ENCODE measurements at places on chromosomes 11 and 22. TPM values are rescaled to one million over a fixed set of nuclear protein-coding genes. Genes with fewer than 3 reads are reported as not detected.
A peak's percentile ranks its signal among the peaks of the same experiment; 100 is the strongest.

Gene ABCC8
- 0.61 TPM for total RNA-seq

Gene BCR
- 31.1 TPM for total RNA-seq

Gene TMEM191C
- 1.1 TPM for total RNA-seq

Gene CRYBB3
- total RNA-seq: not detected

Gene FBLN1
- total RNA-seq: not detected

Gene FJX1
- total RNA-seq: 0.11 TPM

DNA sequence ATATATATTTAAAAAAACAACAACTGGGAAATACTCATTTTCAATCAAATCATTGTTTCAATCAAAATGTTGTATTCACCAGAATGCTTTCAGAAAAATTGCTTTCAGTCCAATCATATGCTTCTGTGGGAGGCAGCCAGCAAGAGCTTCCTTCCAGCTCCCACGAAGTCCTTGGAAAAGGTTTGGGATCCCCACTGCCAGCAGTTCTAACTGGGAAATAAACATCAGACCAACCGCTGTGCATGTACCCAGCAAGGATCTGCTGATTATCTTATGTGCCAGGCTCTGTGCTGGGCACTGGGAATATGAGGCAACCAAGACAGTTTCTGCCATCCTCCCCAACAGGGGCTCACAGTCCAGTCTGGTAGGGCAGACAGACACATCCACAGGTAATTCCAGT, 10.8 kb downstream of the RPS13 start:
- no peak for DNase-seq

- DNase-seq: no peak
These were observed 2.3 kb upstream of the ANO1 start for GRCh38 chr11:70075836-70076235.

DNA sequence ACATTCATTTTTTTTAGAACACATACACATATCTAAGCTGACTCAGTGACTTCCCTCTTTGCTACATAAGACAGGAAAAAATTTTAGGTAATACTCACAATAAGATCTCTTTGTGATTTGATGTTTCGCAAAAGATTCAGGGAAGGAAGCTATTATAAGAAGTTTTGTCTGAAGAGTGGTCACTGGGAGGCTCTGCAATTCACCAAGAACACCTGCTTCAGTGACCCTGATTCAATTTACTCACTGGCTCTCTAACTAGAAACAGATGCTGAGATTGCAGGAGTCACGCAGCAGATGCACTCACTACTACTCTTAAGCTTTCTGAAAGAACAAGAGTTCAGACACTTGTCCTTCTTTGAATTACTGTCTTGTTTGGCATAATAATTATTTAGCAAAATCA, 193.6 kb upstream of the DDI1 start:
- no peak for DNase-seq

GRCh38 chr22:50139843-50140415, 30.6 kb upstream of the PANX2 start:
- DNase-seq: no peak

GRCh38 chr22:31683181-31684105, 21.4 kb upstream of the PISD start:
- no peak for DNase-seq

- DNase-seq: no peak
These were observed 87.5 kb upstream of the TBCEL start for GRCh38 chr11:120936356-120936755.

DNA sequence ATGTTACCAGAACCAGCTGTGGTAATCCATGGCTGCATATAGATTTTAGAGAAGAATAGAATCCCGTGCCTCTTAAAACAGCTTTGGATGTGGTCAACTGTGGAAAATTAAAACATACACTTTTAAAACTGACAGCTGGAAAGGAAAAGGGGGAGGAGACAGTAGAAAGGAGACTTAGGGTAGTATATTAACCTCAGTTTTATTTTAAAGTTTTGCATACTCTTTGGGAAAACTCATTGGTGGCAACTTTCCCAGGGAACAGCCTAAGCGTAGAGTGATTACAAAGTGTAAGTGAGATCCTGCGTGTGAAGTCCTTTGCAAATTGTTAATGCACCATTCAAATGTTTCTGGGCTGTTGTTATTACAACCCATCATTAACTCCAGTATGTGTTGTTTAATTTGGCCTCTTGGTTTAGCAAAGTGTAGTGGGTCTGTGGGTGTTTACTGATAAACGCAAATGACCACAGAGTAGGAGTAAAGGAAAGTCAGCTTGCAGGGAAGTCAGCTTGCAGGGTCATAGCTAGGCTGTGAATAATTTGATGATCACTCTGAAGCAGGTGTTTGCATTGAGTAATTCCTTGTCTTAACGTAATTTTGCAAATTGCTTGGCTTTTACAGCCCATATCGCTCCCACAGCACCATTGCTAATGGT, 88.0 kb upstream of the DBX1 start:
- no peak for DNase-seq

DNA sequence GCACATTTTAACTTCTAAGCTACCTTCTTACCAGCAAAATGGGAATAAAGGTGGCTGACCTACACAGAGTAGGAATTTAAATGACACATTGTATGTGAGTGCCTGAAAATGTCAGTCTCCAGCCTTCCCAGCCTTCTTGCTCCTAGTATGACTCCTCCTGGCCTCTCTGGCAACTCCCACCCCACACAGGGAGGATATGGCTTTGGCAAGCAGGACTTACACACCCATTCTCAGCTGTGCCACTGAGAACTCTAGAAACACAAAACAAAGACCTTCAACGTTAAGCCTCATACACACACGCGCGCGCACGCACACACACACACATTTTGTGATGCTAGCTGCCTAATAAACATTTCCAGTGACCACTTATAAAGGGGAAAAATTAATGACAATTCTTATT, 65.8 kb downstream of the PACSIN2 start:
- DNase-seq: no peak

- no peak for DNase-seq
These were observed 78.3 kb downstream of the MICAL2 start for GRCh38 chr11:12188548-12189317.

DNA sequence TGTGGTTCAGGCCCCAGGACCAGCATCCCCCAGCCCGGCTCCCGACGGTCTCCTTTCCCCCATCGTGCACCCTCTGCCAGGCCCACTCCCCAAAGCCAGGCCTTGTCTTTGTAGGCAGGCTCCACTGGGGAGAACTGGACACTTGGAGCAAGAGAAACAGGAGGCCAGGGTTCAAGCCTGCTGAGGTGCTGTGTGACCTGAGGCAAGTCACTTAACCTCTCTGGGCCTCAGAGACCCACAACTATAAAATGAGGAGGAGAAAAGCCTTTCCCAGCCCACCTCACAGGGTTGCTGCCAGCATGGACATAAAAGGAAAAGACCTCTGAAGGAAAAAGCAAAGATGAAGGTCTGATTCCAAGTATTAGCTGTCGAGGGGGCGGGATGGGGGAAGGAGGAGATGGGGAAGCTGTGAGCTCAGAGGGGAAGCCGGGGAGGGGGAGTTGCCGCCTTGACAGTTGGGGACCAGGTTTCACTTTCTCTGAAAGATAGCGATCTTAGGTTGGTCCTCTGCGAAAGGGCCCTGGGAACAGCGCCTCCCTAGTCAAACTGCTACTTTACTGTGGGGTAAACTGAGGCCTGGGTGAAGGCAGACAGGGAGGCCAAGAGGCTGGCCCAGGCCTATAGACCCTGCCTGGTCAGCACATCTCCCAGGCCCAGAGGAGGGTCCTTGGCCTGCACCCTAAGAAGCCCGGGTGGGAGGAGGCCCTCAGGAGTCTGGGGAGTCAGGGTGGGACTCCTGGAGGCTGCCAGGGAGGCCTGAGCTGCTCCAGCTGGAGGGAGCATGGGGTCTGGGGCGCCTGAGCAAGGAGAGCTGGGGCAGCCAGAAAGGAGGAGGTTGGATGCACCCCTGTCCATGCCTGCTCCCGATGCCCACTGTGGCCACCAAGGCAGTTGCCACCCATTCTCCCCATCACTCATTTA, 991 bp upstream of the OSM start:
- DNase-seq: peak; percentile 86

GRCh38 chr11:126702987-126703386, 297.6 kb downstream of the KIRREL3 start:
- DNase-seq: no peak

GRCh38 chr22:23539135-23539838, 40.8 kb downstream of the IGLL1 start:
- peak; percentile 86 for DNase-seq

- no peak for DNase-seq
These were observed 28.3 kb upstream of the APOA1 start for GRCh38 chr11:116865696-116866095.

DNA sequence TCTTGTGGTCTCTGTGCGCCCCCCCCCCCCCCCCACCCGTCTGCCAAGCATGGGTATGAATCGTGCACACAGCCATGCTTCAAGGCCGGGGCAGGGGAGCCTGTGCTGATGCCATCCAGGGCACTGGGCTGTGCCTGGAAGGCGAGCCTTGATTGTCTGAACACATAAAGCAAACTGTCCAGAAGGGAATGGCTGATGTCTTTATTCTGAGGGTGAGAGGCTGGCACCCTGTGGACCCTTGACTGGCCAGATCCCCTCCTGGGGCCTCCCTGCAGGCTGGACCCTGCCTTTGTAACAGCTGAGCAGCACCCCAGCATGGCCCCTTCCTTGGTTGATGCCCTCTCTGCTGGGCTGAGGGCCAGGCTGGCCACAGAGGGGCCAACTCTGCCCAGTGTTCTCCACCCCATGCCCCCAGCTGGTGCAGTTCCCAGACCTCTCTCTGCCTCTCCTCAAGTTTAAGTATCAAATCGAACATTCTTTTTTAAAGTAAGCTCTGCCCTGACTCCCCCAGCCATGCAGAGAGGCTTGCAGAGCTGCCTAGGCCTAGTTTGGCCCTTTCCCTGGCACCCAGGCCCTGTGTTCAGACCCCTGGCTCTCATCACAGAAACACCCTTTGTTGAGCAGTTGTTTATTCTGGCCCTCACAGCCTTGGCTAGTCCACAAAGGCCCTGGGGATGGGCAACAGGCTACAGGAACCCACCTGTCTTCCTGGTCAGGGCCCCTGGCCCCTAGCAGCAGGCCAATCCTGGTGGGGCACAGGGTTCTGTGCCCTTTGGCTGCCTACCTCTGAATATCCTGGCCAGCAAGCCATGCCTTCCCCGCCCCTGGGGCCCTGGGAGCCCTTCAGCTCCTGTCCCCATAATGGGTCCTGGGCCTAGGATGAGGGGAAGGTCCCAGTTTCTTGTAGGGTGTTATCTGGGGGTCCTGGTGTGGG, 3.9 kb upstream of the RANBP1 start:
- DNase-seq: no peak

DNA sequence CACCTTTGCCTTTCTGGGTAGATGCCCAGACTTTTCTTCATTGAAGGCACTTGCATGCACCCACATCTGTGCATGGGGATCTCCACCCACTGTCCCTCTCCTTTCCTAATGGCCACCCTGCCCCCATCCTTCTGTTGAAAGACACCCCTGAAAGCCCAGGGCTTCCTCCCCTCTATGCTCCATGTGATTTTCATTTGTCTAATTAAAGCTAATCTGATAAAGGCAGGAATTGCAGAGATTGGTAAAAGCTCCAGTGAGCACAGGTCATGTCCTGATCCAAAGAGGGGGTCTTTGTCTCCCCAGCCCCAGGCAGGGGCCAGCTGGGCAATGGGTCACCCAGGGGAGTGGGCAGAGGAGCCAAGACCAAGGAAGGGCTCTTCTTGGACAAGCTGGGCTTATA, 107.6 kb upstream of the CD82 start:
- DNase-seq: no peak

GRCh38 chr22:44366372-44367300, 53.9 kb upstream of the SHISAL1 start:
- DNase-seq: no peak

DNA sequence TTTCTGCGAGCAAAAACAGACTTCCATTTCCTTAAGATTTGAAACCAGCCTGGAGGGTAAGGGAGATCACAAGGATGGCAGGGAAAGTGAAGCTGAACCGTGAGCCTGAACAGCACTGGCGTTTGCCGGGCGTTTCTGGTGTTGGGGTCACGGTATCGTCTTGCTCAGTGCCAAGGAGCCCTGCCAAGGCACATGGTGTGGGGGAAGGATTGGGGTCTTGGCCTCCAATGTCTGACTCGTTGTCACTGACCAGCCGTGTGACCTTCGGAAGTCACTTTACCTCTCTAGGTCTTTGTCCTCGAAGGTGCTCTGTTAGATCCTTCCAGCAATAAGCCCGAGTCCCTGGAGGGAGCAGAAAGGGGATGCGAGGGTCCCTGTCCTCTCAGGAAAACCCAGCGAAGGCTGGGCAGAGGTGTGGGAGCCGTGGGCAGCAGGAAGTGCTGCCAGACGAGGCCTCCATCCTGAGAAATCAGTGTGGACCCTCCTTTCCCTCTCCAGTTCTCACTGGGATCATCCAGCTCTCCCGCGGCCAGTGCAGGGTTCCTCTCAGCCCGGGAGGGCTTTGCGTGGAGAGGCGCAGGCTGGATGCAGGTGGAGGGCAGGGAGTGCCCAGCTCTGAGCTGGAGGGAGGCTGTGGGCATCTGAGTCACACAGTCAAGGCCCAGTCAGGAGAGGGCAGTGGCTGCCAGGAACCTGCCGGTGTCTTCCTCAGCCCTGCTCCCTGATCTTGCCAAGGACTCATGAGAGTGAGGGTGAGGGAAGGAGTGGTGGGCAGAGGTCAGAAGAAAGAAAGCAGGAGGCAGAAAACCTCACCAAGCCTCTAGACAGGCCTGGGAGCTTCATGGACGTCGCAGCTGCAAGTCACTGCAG, 18.9 kb downstream of the TOM1 start:
- DNase-seq: no peak

DNA sequence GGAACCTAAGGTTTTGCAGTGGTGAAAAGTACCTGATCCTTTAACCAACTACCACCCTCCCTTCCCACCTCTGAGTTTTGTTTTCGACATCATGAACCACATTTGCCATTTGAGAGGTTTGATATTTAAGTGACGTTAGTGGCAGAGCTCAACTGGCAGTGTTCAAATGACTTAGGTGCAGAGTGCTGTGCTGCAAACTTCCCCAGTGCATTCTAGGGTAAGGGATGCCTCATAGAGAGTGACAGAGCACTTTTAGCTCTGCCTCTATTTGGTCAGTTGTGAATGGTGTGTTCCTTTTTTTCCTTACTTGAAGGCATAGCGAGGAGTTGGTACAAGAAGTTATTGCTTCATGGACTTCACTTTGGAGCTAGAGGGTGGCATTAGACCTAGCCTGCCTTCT, 9.4 kb downstream of the BMAL1 start:
- DNase-seq: peak; percentile 58

DNA sequence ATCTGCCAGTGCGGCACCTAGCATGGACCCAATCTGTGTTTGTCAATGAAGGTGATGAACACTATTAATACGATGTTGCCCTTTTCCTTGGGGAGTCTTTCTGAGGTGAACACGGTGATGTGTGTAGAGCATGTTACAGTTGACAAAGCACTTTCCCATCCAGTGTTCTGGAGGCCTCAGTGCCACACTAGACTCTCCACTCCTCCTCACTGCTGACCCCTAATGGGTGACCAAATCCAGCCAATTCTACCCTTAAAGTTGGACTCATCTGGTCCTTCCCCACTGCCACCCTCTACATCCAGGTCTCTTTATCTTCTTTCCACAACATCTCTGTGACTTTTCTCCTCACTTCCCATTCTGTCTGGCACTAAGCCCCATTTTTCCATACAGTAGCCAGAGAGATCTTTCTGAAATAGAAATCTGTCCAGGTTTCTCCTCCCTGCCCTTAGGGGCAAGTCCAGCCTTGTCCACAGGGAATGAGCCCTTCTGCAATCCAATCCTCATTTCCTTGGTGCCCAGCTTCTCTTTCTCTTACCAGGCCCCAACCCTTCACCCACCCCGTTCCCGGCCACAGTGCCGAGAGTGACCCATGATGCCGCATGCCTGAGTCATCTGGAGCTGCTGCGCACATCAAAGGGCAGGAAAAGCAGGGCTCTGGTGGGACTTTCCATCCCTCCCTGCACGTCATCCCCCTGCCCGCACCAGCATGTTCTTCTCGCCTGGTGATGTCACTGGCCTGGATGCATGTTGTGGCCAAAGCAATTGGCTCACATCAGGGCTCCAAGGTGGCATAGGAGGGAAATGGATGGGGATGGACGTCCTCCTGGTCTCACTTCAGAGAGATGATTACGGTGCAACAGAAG, 64.2 kb downstream of the RASSF10 start:
- no peak for DNase-seq

All from activated CD8-positive, alpha-beta T cell treated with anti-CD3 and anti-CD28 coated beads, Interleukin-2, amount 10 ng/mL, durations not matched to agents 7 days and 5 days (primary cell).